ENCODE measurements at places on chromosomes 7 and 10.

- H3K27me3 ChIP-seq, result no peaks in the 10 kb centered on the region
- no peaks in the 10 kb centered on the region for H3K36me3 ChIP-seq
- H3K4me1 ChIP-seq, result no peaks in the 10 kb centered on the region
- H3K27ac ChIP-seq, result no peak overlapping the region
- no peak overlapping the region for H3K4me3 ChIP-seq
Observed at GRCh38 chr10:110758898-110759297, 112.8 kb upstream of the PDCD4 start.

DNA sequence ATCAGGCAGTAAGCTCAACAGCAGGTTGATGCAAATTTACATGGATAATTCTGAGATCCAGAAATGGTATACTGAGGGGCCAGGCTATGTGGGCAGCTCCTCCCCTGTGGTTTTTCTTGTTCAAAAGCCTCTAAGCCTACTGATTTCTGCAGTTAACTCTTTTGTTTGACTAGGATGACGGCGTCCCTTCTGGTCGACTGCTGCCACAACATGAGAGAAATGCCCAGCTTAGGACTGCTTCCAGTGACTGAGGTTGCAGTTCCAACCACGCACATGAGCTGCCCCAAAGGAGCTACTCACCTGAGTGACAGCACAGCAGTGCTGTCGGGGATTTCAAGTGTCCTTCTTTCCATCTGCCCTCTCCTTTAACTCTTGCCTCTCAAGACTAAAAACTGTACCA is 973.0 kb upstream of the GHITM start:
- H3K4me1 ChIP-seq, result no peaks in the 10 kb centered on the region
- no peak overlapping the region for H3K4me3 ChIP-seq
- H3K27me3 ChIP-seq, result no peaks in the 10 kb centered on the region
- H3K27ac ChIP-seq, result no peak overlapping the region

GRCh38 chr7:43628431-43628830 is 45.5 kb downstream of the STK17A start:
- H3K27ac ChIP-seq, result no peak overlapping the region
- no peaks in the 10 kb centered on the region for H3K4me1 ChIP-seq
- no peaks in the 10 kb centered on the region for H3K36me3 ChIP-seq
- no peaks in the 10 kb centered on the region for H3K27me3 ChIP-seq
- no peak for DNase-seq
- no peak overlapping the region for H3K4me3 ChIP-seq

DNA sequence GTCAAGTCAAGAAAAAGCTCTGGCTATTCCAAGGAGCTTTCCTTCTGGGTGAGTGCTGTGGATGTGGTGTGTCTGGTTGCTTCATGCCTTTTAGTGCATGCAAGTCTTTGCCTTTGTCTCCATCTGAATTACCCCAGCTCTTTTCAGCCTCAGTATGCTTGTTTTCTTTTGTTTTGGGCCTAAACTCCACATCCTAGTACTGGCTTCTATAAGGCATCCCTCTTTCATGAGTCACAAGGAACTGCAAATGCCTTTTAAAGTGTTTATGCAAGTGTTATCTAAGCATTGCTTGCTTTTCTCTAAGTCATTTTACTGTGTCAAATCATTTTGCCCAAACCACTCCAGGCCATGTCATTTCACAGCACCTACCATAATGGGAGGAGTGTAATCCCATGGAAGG is 132.1 kb downstream of the PLCE1 start:
- peaks cover 3% of the 10 kb centered on the region for H3K4me1 ChIP-seq
- H3K36me3 ChIP-seq, result no peaks in the 10 kb centered on the region
- DNase-seq, result no peak
- H3K27me3 ChIP-seq, result no peaks in the 10 kb centered on the region
- H3K27ac ChIP-seq, result no peak overlapping the region

DNA sequence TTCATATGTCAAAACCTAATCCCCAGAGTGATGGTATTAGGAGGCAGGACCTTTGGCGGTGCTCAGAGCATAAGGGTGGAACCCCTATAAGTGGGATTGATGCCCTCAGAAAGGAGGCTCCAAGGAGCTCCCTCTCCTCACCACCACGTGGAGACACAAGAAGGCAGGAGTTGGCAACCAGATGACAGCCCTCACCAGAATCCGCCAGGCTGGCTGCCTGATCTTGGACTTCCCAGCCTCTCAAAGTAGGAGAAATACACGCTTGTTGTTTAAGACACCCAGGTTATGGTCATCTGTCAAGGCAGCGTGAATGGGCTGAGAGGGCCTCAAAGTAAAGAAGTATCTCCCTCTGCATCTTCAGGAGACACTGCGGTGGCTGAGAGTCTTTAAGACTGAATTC is 187.7 kb downstream of the TNS3 start:
- DNase-seq, result no peak
- H3K36me3 ChIP-seq, result no peaks in the 10 kb centered on the region
- H3K27ac ChIP-seq, result no peak overlapping the region
- H3K27me3 ChIP-seq, result no peaks in the 10 kb centered on the region

DNA sequence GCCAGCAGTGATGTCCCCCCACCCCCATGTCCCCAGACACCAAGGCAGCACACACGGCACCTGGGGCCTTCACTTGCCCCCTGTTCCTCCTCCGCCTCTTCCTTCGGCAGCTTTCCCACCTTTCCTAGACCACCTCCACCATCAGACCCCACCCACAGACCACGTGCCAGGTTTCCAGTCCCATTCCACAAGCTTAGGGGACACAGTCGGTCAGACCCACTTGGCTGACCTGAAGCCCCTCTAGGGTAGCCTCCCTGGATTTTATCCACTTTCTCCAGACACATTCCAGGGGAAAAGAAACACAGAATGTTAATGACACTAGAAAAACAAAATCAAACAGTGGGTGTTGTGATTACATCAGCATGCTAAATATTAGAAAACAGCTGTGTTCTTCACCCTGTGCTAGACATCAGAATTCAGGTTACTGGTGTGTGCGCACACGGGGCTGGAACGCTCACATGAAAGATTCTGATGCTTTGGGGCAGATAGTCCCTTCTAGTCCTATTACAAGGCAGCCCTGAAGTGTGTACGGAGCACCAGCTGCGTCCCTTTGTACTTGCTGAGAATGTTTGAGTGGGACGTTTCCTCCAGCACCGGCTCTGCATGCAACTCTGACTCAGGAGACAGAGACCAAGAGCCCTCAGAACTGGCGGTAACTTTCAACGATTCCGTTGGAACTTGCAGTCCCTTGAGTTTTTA is 75.5 kb upstream of the PPP2R2D start:
- no peaks in the 10 kb centered on the region for H3K4me1 ChIP-seq
- DNase-seq, result no peak
- H3K27ac ChIP-seq, result no peak overlapping the region
- H3K27me3 ChIP-seq, result no peaks in the 10 kb centered on the region
- no peak overlapping the region for H3K4me3 ChIP-seq

GRCh38 chr10:100319707-100320402 is 10.2 kb downstream of the PKD2L1 start:
- H3K36me3 ChIP-seq, result no peaks in the 10 kb centered on the region
- no peak overlapping the region for H3K4me3 ChIP-seq
- no peaks in the 10 kb centered on the region for H3K27me3 ChIP-seq
- DNase-seq, result no peak

DNA sequence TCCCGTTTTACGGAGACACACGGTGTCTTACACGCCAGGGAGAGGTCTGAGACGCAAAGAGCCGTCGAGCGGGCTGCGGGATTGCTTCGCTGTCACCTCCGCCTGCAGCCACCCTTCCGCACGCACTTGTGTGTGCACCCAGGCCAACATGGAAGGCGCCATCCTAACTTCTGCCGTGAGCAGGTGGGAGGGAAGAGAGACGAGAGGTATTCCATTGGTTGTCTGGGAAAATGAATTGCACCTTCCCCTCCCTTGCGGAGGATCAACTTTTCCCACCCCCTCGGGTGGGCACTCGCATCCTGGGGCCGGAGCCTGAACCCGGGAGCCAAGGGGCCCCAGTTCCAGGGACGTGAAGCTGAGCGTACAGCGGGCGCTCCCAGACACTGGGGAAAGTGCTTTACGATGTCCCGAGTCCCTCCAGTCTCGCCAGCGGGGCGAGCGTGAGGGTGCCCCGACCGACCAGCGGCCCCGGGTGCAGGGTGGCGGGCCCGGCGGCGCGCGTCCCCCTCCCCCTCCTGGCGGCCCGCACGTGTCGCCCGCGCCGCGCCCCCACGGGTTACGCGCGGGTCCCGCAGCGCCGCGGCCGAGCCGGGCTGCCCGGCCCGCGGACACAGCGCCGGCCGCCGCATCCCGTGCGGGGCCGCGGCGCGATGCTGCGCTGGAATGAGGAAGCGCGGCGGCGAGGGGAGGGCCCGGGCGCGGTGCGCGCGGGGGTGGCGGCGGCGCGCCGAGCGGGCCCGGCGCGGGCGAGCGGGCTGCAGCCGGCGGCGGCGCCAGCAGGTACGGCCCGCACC is 984 bp upstream of the IKZF1 start:
- H3K4me1 ChIP-seq, result no peaks in the 10 kb centered on the region
- DNase-seq, result no peak
- H3K27me3 ChIP-seq, result no peaks in the 10 kb centered on the region
- no peaks in the 10 kb centered on the region for H3K36me3 ChIP-seq
- H3K27ac ChIP-seq, result no peak overlapping the region

DNA sequence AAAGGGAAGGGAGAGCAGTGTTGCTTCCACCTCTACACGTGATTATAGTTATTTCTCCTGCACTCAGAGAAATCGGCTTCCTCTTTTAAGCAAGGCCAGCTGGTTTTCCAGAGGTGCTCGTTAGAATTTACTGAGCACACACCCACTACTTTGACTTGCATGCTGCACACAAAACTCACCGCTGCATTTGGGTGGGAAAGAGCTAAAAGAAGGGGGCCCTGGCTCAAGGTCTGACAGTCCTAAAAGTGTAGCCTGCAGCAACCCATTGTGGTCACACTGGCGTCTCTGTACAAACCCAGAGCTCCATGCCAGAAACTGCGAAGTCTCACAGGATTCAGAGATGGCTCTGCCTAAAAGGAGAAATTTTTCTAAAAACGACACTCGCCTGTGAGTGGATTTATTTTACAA is 133.7 kb downstream of the SLC25A13 start:
- H3K27me3 ChIP-seq, result no peaks in the 10 kb centered on the region
- H3K4me1 ChIP-seq, result no peaks in the 10 kb centered on the region
- no peak for DNase-seq
- H3K36me3 ChIP-seq, result no peaks in the 10 kb centered on the region
- peak overlapping the region; percentile 47 for H3K27ac ChIP-seq

DNA sequence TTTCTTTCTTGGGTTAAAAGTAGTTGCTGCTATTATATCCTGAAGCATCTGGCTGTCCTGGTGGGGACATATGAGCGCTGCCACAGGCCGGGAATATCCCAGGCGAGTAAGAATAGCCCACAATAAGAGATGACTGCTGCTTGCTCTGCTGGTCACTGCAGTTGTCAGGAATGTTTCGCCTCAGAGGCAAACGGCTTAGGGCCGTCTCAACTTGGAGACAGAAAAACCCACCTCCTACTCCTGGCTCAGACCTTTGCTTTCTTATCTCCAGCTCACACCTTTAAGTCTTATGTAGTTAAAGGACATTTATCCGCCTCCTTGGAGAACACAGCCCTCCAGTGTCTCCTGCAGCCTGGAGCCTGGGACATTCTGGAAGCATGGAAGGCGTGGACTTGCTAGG is at the start of gene GJD4:
Gene GJD4 (plus strand): TSS at position 151 of the 400 bp plus-strand sequence. CDS start 227 bp downstream, at position 378.
- no peak within 1 kb of the TSS for H3K4me3 ChIP-seq
- no peak for DNase-seq
- H3K4me1 ChIP-seq, result no peaks in the 10 kb centered on the region

GRCh38 chr10:3774814-3775695 is 10.0 kb downstream of the KLF6 start:
- H3K4me1 ChIP-seq, result peaks cover 28% of the 10 kb centered on the region
- no peak overlapping the region for H3K4me3 ChIP-seq
- H3K36me3 ChIP-seq, result no peaks in the 10 kb centered on the region
- DNase-seq, result no peak
- H3K27me3 ChIP-seq, result no peaks in the 10 kb centered on the region

- DNase-seq, result no peak
- H3K36me3 ChIP-seq, result no peaks in the 10 kb centered on the region
- H3K27me3 ChIP-seq, result no peaks in the 10 kb centered on the region
- H3K4me3 ChIP-seq, result no peak overlapping the region
Observed at GRCh38 chr10:102654566-102654965, 10.3 kb downstream of the TRIM8 start.

GRCh38 chr7:144378651-144379050 is 23.4 kb downstream of the ARHGEF5 start:
- no peaks in the 10 kb centered on the region for H3K27me3 ChIP-seq
- H3K36me3 ChIP-seq, result no peaks in the 10 kb centered on the region
- H3K4me1 ChIP-seq, result no peaks in the 10 kb centered on the region

DNA sequence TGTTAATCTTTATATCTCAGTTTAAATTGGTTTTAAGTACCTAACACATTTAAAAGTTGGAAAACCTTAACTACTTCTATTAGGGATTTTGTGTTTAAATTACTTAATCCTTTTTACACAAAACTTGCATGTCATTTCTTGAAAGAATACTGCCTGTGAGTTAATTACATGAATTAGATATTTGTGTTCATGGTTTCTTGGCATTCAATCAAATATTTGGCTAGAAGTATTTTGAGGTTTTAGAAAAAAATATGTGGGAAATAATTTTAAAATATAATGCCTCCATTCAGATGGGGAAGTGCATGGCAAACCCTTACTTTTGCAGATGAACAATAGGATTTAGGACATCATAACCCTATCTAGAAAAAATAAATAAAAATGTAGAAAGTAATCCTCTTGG is 186.5 kb upstream of the SEMA3E start:
- no peak overlapping the region for H3K27ac ChIP-seq
- no peaks in the 10 kb centered on the region for H3K36me3 ChIP-seq
- H3K27me3 ChIP-seq, result no peaks in the 10 kb centered on the region
- no peak for DNase-seq
- no peaks in the 10 kb centered on the region for H3K4me1 ChIP-seq

DNA sequence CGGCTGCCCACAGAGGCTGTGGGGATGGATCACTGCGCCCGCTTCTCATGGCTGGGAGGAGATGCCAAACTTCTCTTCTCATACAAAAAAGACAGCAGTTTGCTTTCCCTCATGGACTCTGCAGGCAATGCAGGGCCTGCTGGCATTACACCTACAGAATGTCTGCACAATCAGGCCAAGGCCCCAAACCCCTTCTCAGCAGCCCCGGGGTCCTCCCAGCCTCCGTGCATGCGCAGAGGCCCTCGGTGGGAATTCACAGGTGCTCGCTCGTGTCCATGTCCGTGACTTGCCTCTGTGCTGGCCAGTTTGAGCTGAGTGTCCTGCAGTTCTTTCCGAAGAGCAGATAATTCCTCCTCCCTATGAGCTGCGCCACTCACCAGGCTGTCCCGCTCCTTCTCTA is 63.6 kb downstream of the SPDYE5 start:
- no peaks in the 10 kb centered on the region for H3K27me3 ChIP-seq
- no peaks in the 10 kb centered on the region for H3K4me1 ChIP-seq
- H3K36me3 ChIP-seq, result no peaks in the 10 kb centered on the region

- no peak for DNase-seq
- H3K4me3 ChIP-seq, result no peak overlapping the region
- no peak overlapping the region for H3K27ac ChIP-seq
- peaks cover 5% of the 10 kb centered on the region for H3K4me1 ChIP-seq
Observed at GRCh38 chr7:76057813-76058145, 9.9 kb downstream of the MDH2 start.

- no peaks in the 10 kb centered on the region for H3K4me1 ChIP-seq
- H3K27me3 ChIP-seq, result no peaks in the 10 kb centered on the region
- no peaks in the 10 kb centered on the region for H3K36me3 ChIP-seq
- no peak overlapping the region for H3K4me3 ChIP-seq
- DNase-seq, result no peak
Observed at GRCh38 chr10:29317423-29318021, 28.7 kb downstream of the LYZL1 start.
